ENCODE measurements at places on chromosomes 1 and 21. TPM values are rescaled to one million over a fixed set of nuclear protein-coding genes. Genes with fewer than 3 reads are reported as not detected.

- DNase-seq: no peak
- H3K36me3 ChIP-seq: peaks cover 2% of the 10 kb centered on the region
- peaks cover 9% of the 10 kb centered on the region for H3K4me1 ChIP-seq
- peaks cover 97% of the 10 kb centered on the region for H3K27me3 ChIP-seq
- H3K4me3 ChIP-seq: no peak overlapping the region
- no peak overlapping the region for H3K27ac ChIP-seq
These were observed 11.4 kb upstream of the TBX15 start for GRCh38 chr1:118999348-119000071.

DNA sequence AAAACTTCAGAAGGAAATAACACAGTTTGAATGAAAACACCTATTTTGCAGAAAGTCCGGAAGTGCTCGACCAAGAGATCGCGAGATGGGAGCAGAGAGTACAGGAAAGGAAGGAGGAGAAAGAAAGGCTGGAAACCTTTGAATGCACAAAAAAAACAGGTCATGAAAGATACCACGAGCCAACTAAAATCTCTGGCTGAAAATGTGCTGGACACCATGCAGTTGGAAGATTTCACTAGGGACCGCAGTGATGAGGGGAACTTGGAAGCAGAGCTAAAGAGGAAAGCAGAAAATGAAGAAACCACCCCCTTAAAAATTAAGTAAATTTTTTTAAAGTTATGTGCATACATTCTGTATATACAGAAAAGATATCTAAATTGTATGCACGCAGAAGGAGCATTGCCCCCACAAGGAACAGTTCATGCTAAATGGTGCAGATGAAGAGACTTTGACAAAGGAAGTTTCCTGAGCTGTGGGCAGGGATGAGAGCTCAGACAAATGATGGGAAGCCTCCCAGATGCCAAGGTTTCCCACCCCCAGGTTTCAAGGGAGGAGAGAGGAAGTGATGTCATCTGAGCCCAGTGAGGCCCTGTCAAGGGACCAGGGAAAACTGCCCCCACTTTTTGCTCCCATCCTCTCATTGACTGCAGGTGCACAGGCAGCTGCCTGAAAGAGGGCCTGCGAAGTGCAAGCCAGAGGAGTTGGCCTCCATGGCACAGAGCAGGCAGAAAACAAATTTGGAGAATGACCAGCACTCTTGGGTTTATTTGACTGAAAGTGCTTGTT is 52.5 kb downstream of the ETS2 start:
- no peak for DNase-seq
- H3K27ac ChIP-seq: no peak overlapping the region
- H3K4me1 ChIP-seq: peaks cover 4% of the 10 kb centered on the region
- H3K36me3 ChIP-seq: no peaks in the 10 kb centered on the region

DNA sequence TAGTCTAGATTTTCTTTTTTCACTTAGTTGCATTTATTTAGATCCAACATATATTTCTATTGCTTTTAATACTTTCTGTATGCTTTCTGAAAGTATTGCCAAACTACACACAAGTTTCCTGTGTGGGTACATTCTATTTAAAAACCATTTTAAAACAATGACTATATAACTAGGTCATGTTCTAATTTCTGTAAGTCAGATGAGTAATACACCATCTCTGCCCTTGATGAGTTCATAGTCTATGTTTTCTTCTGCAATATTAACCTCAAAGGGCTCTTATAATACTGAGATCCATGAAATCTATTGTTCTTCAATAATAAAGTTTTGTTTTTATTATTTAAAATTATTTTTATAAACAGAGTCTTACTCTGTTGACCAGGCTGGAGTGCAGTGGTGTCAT is 68.3 kb downstream of the RNASEL start:
- peaks cover 2% of the 10 kb centered on the region for H3K36me3 ChIP-seq
- DNase-seq: no peak
- no peaks in the 10 kb centered on the region for H3K4me1 ChIP-seq
- no peak overlapping the region for H3K4me3 ChIP-seq

DNA sequence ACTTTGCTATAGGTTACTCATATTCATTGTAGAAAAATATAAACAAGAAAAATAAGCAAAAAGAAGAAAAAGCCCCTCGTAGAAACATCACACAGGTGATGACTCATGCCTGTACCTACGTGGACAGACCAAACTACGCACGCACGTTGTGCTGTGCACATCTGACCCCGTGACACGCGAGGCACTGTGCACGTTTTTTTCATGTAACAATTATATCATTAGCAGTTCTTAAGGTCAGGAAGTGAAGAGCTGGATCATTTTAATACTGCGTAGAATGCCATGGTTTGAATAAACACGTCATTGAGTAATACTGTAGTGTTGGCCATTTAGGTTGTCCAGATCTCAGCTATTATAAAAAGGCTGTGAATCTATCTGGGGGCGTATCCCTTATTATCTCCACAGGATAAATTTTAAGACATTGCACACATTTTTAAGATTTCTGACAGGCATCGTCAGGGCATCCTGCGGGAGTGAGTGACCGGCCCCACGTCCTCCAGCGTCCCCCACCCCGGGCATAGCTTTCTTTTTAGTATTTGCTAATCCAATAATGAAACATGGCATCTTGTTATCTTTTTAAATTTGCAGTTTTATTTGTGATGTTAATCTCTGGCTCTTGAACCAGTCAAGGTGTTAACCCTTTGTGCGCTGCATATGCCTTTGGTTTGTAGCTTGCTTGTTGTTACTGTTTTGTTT is 23.4 kb upstream of the ADARB1 start:
- no peak for DNase-seq
- no peak overlapping the region for H3K4me3 ChIP-seq
- H3K4me1 ChIP-seq: no peaks in the 10 kb centered on the region
- no peak overlapping the region for H3K27ac ChIP-seq
- no peaks in the 10 kb centered on the region for H3K36me3 ChIP-seq

Gene KCNN3
- 0.02 TPM for total RNA-seq

- peaks cover 43% of the 10 kb centered on the region for H3K27me3 ChIP-seq
- H3K4me1 ChIP-seq: peaks cover 39% of the 10 kb centered on the region
- H3K4me3 ChIP-seq: no peak overlapping the region
These were observed 4.4 kb upstream of the FASLG start for GRCh38 chr1:172654535-172654934.

DNA sequence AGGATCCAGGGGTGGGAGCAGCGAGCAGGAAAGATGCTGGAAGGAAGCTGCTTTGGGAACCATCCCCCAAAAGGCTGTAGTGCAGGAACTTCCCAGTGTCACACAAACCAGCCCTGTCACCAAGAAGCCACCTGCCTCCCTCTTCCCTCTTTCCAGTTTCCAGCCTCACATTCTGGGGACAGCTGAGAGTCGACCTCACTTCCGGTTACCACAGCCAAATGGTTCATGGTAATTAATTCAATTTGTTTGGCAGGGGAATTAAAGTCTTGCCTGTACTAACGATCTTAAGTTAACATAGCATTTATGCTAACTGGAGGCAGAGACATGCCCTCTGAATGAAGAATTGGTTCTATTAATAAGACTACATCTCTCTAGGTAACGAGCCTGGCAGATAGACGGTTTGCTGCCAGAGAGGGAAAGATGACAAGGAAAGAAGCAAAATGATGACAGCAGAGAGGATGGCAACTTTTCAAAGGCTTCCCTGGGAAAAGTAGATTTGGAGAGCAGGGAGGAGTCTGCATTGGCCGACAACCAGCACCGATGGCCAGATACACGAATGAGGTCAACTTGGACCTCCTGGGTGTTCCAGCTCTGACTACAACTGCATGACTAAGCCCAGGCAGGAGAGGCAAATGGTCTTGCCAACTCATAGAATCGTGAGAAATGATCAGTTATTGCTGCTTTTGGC is 64.1 kb downstream of the TMCO4 start:
- H3K27ac ChIP-seq: no peak overlapping the region
- no peaks in the 10 kb centered on the region for H3K27me3 ChIP-seq
- no peak overlapping the region for H3K4me3 ChIP-seq
- no peaks in the 10 kb centered on the region for H3K4me1 ChIP-seq

GRCh38 chr1:25458541-25459298 is 28.0 kb downstream of the MACO1 start:
- peaks cover 33% of the 10 kb centered on the region for H3K36me3 ChIP-seq
- no peak overlapping the region for H3K4me3 ChIP-seq

Gene GJA8
- total RNA-seq: not detected

Gene LRRC39
- total RNA-seq: 0.40 TPM

Gene E2F2
- total RNA-seq: 36.1 TPM

DNA sequence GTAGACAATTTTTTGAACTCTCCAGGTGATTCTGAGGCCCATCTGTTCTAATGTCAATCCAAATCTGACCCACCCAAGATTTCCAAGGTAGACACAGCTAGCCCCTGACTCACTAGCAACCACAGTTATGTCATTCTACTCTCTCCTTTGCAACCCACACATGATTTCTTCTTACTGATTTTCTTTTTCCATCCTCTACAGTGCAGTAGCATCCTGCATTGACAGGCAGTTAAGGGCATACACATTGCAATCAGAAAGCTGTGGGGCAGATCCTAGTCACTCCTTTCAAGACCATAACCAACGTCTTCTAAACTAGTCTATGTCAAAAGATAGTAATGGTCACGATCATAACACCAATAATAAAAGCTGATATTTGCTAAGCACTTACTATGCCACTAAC is 54.2 kb downstream of the JAK1 start:
- H3K27ac ChIP-seq: peak overlapping the region; percentile 82
- no peak for DNase-seq
- H3K36me3 ChIP-seq: peaks cover 8% of the 10 kb centered on the region
- H3K4me3 ChIP-seq: peak overlapping the region; percentile 40
- H3K4me1 ChIP-seq: peaks cover 83% of the 10 kb centered on the region
- H3K27me3 ChIP-seq: no peaks in the 10 kb centered on the region

DNA sequence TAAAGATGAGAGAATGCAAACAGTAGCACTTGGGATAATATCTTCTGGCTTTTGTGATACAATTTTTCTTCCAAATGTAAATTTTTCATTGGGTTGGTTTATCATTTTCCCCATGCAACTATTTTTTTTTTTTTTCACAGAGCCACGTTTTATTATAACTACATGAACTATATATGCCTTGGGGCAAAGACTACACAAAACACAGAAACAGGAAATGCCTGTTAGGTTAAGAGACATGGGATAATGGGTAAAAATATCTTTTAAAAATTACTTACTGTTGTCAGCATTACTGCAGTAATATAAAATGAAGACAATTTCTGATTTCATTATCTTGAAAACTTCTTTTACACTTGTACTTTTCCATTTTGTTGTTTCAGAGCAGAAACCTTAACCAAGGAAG is 74.6 kb downstream of the DISP1 start:
- DNase-seq: no peak
- H3K4me3 ChIP-seq: no peak overlapping the region
- no peaks in the 10 kb centered on the region for H3K27me3 ChIP-seq
- H3K36me3 ChIP-seq: peaks cover 20% of the 10 kb centered on the region

Gene GUCA2B
- total RNA-seq: not detected

DNA sequence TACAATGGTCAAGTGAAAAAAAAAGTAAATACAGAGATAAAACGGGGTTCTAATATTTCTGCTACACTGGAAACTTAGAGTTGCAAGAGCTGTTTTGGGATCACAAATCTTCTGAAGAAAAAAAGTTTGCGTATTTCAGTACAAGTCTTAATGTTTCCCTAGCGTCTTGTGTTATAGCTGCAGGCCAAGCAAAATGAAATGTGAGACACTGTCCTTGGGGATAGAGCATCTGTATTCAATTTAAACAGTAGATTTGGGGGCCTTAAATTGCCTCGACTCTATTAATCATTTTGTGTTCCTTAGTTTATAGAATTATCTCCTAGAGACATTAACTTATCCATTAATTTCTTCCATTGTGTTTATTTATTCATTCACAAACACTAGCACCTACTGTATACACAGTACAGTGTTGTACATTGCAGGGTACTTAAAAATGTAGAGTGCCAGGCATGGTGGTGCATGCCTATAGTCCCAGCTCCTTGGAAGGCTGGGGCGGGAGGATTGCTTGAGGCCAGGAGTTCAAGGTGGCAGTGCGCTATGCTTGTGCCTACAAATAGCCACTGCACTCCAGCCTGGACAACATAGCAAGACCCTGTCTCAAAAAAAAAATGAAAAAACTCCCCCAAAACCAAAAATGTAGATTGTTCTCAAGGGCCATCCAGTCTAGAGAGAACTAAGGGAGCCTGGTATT is 7.9 kb downstream of the DISC1 start:
- no peak for DNase-seq
- H3K4me3 ChIP-seq: no peak overlapping the region
- peaks cover 12% of the 10 kb centered on the region for H3K4me1 ChIP-seq
- no peak overlapping the region for H3K27ac ChIP-seq

DNA sequence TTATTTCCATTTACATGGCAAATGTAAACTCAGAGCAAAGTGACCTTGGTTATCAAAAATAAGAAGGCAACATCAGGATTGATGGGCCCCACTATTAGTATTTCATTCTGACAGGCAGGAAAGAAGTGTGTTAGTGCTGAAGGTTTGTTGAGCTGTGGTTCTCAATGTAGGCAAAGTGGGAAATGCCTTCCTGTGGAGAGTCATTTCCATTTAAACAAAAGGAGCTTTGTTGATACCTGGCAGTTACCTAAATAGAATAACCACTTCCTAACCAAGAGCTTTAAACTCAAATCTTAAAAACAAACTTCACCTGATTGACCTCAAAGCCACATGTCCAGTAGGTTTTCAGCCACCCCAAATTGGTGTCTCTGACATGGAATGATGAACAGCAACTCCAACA is 579.9 kb upstream of the BEND5 start:
- H3K36me3 ChIP-seq: no peaks in the 10 kb centered on the region
- no peak for DNase-seq
- no peaks in the 10 kb centered on the region for H3K4me1 ChIP-seq
- H3K27me3 ChIP-seq: no peaks in the 10 kb centered on the region

DNA sequence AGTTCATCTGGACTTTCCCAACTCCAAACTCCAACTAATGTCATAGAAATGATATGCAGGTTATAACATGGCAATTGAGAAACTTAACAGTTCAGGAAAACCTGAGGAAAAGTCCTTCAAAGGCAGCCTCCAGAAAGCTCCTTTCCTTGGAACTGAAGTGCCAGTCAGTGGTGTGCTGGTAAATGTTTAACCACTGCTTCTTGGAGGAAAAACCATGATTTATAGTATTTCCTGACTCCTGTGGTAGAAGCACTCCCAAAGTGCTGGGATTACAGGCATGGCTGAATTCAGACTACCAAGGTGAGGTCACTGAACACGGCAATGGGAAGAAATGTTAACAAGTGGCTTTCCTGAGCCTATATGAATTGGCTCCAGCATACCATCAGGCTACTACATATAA is 26.7 kb upstream of the ZNHIT6 start:
- no peak overlapping the region for H3K4me3 ChIP-seq
- H3K4me1 ChIP-seq: no peaks in the 10 kb centered on the region
- no peak for DNase-seq
- H3K27me3 ChIP-seq: peaks cover 6% of the 10 kb centered on the region
- H3K27ac ChIP-seq: no peak overlapping the region
- H3K36me3 ChIP-seq: no peaks in the 10 kb centered on the region

GRCh38 chr1:82160036-82160435 is 359.3 kb downstream of the ADGRL2 start:
- H3K27me3 ChIP-seq: no peaks in the 10 kb centered on the region
- peaks cover 6% of the 10 kb centered on the region for H3K4me1 ChIP-seq
- H3K36me3 ChIP-seq: no peaks in the 10 kb centered on the region
- H3K27ac ChIP-seq: no peak overlapping the region
